ENCODE measurements at places on chromosomes 6 and 20. TPM values are rescaled to one million over a fixed set of nuclear protein-coding genes. Genes with fewer than 3 reads are reported as not detected.

The SGK2 gene
- total RNA-seq, result 0.48 TPM

The TXLNB gene
- total RNA-seq, result 0.62 TPM

The SYCP2 gene
- 15.0 TPM for total RNA-seq

The CPXM1 gene
- total RNA-seq, result 0.31 TPM

The TP53TG5 gene
- total RNA-seq, result not detected

The HSPA12B gene
- total RNA-seq, result not detected

The HMGN4 gene
- 83.1 TPM for total RNA-seq

The SFTA2 gene
- total RNA-seq, result not detected

DNA sequence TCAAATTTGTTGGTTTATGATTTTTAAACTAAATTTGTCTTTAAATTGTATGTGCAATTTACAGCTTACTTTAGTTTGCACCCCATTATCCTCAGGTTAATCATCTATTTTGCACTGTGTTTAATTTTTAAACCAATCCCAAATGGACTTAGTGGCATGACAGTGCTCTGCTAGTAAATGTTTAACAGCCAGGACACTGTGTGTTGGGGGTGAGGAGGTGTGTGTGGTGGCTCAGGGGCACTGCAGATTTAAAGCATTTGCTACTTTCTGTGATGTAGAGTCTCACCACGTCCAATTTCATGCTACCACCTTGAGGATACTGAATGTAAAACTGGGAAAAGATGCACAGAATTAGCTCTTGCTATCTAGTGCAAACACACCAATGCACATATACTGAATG lies 225.7 kb downstream of the HAO1 start:
- H3K27me3 ChIP-seq, result no peaks in the 10 kb centered on the region
- no peak for DNase-seq
- H3K4me3 ChIP-seq, result no peak overlapping the region
- H3K4me1 ChIP-seq, result no peaks in the 10 kb centered on the region
- no peak overlapping the region for H3K27ac ChIP-seq

- no peak for DNase-seq
- H3K4me1 ChIP-seq, result peaks cover 5% of the 10 kb centered on the region
Observed at GRCh38 chr6:24743265-24743943, 24.4 kb upstream of the C6orf62 start.

GRCh38 chr20:59888050-59888449 lies 45.4 kb downstream of the SYCP2 start:
- peaks cover 2% of the 10 kb centered on the region for H3K27me3 ChIP-seq
- peaks cover 3% of the 10 kb centered on the region for H3K36me3 ChIP-seq
- no peak for DNase-seq
- H3K27ac ChIP-seq, result no peak overlapping the region
- no peaks in the 10 kb centered on the region for H3K4me1 ChIP-seq
- H3K4me3 ChIP-seq, result no peak overlapping the region

GRCh38 chr20:17794400-17794799 lies 94.6 kb downstream of the BANF2 start:
- no peaks in the 10 kb centered on the region for H3K36me3 ChIP-seq
- no peak overlapping the region for H3K27ac ChIP-seq
- no peak overlapping the region for H3K4me3 ChIP-seq
- peaks cover 2% of the 10 kb centered on the region for H3K4me1 ChIP-seq

GRCh38 chr6:52612336-52613054 lies 35.6 kb upstream of the TRAM2 start:
- H3K4me3 ChIP-seq, result no peak overlapping the region
- no peaks in the 10 kb centered on the region for H3K36me3 ChIP-seq
- no peaks in the 10 kb centered on the region for H3K4me1 ChIP-seq
- H3K27ac ChIP-seq, result no peak overlapping the region

- H3K27me3 ChIP-seq, result no peaks in the 10 kb centered on the region
- H3K4me3 ChIP-seq, result peak overlapping the region; percentile 63
- peak overlapping the region; percentile 85 for H3K27ac ChIP-seq
- DNase-seq, result no peak
Observed at GRCh38 chr6:159056432-159056831, 11.6 kb upstream of the TAGAP start.

- peaks cover 12% of the 10 kb centered on the region for H3K4me1 ChIP-seq
- no peak overlapping the region for H3K27ac ChIP-seq
- DNase-seq, result no peak
- H3K36me3 ChIP-seq, result peaks cover 31% of the 10 kb centered on the region
- H3K27me3 ChIP-seq, result no peaks in the 10 kb centered on the region
- H3K4me3 ChIP-seq, result no peak overlapping the region
Observed at GRCh38 chr6:111580401-111580800, 25.3 kb downstream of the TRAF3IP2 start.

DNA sequence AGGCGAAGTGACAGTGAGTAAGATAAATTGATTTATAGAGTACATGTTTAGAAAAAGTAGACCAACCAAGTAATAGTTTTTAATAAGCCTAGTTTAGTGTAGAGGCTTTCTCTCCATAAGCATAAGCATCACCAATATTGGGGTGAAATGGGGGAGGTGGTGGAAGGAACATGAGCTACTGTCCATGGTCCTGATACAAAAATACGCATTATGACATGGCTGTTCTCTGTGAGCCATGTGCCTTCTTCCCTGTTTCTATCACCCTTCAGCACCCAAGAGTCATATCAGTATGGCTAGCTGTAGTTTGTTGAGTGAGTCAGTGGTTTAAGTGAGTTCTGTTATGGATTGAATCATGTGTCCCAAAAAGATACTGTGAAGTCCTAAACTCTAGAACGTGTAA lies 150.8 kb downstream of the EDN1 start:
- H3K4me1 ChIP-seq, result peaks cover 5% of the 10 kb centered on the region
- no peak overlapping the region for H3K4me3 ChIP-seq
- H3K27ac ChIP-seq, result no peak overlapping the region
- H3K27me3 ChIP-seq, result peaks cover 10% of the 10 kb centered on the region

- peaks cover 68% of the 10 kb centered on the region for H3K27me3 ChIP-seq
- H3K36me3 ChIP-seq, result peaks cover 2% of the 10 kb centered on the region
- H3K27ac ChIP-seq, result no peak overlapping the region
- H3K4me3 ChIP-seq, result peak overlapping the region; percentile 80
- H3K4me1 ChIP-seq, result peaks cover 27% of the 10 kb centered on the region
Observed at GRCh38 chr20:2801286-2801728, 880 bp upstream of the CPXM1 start.

DNA sequence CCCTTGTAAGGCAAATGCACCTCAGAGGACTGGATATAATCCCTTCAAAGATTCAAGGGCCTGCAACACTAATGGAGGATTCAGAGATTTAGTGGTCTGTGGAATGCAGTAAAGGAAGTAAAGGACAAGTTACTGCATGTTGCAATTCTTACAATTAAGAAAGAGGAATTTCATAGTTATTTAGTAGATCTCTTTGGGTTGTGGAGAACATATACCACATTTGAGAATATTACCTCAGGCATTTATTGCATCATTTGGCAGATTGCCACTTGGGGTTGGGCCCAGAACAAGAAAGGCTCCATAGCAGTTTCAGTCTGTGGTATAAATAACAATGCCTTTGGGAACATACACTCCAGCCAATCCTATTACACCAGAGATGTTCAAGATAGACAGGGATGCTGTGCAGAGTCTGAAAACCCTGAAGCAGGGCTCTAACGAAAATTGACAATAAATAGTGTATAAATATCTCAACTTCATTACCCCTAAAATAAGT lies 20.9 kb upstream of the EPM2A start:
- peaks cover 9% of the 10 kb centered on the region for H3K27me3 ChIP-seq
- H3K4me3 ChIP-seq, result no peak overlapping the region
- no peak for DNase-seq

DNA sequence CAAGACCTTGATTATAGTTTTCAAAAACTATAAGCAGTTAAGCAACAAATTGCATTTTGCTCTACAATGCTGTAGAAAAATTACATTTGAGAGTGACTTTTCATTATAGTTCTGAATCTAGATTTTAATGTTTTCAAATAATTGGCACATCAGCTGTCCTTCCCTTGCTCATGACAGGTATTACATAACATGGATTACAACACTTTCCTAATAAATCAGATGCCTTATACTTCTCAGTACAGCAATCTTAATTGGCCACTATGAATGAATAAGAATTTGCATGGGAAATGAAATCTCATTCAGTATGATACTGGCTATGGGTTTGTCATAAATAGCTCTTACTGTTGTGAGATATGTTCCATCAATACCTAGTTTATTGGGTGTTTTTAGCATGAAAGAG lies 29.9 kb downstream of the HSF2 start:
- peaks cover 6% of the 10 kb centered on the region for H3K4me1 ChIP-seq
- H3K4me3 ChIP-seq, result no peak overlapping the region
- no peak overlapping the region for H3K27ac ChIP-seq

DNA sequence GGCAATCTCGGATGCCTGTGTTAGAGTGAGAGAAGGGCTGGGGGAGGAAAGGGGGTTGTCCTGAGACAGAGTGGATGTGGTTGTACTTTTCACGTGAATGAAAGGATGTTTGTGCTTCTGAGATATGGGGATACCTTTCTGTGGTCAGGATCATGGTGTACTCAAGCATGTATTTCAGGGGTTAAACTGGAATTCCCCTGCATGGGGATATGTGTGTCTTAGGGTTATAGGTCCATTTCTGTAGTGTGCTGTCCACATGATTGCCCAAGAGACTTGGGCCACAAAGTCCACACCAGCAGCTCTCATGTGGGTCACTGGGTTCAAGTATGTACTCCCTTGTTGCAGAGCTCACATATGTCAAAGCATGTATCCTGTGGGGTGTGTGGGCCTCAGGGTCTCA lies 10.5 kb downstream of the SYNGAP1 start:
- H3K36me3 ChIP-seq, result peaks cover 12% of the 10 kb centered on the region
- peak overlapping the region; percentile 87 for H3K27ac ChIP-seq
- H3K4me1 ChIP-seq, result peaks cover 60% of the 10 kb centered on the region

GRCh38 chr6:71486461-71486860 lies 197.8 kb downstream of the OGFRL1 start:
- no peaks in the 10 kb centered on the region for H3K36me3 ChIP-seq
- no peak for DNase-seq
- H3K27me3 ChIP-seq, result peaks cover 2% of the 10 kb centered on the region
- H3K4me1 ChIP-seq, result no peaks in the 10 kb centered on the region
- no peak overlapping the region for H3K27ac ChIP-seq

GRCh38 chr20:31260326-31260932 lies 3.0 kb downstream of the DEFB115 start:
- H3K36me3 ChIP-seq, result no peaks in the 10 kb centered on the region
- no peaks in the 10 kb centered on the region for H3K4me1 ChIP-seq
- DNase-seq, result no peak
- H3K27me3 ChIP-seq, result no peaks in the 10 kb centered on the region
- no peak overlapping the region for H3K4me3 ChIP-seq

GRCh38 chr6:17768881-17769280 lies 62.2 kb upstream of the NUP153 start:
- no peak for DNase-seq
- H3K4me3 ChIP-seq, result no peak overlapping the region
- H3K27ac ChIP-seq, result no peak overlapping the region
- H3K4me1 ChIP-seq, result no peaks in the 10 kb centered on the region
- peaks cover 33% of the 10 kb centered on the region for H3K27me3 ChIP-seq

GRCh38 chr6:54335871-54336270 lies 27.6 kb downstream of the TINAG start:
- no peaks in the 10 kb centered on the region for H3K4me1 ChIP-seq
- DNase-seq, result no peak
- H3K36me3 ChIP-seq, result no peaks in the 10 kb centered on the region
- no peak overlapping the region for H3K27ac ChIP-seq

- no peak for DNase-seq
- no peaks in the 10 kb centered on the region for H3K36me3 ChIP-seq
- H3K4me3 ChIP-seq, result no peak overlapping the region
- no peak overlapping the region for H3K27ac ChIP-seq
- H3K4me1 ChIP-seq, result peaks cover 1% of the 10 kb centered on the region
- peaks cover 2% of the 10 kb centered on the region for H3K27me3 ChIP-seq
Observed at GRCh38 chr6:163263196-163263595, 151.3 kb upstream of the QKI start.

DNA sequence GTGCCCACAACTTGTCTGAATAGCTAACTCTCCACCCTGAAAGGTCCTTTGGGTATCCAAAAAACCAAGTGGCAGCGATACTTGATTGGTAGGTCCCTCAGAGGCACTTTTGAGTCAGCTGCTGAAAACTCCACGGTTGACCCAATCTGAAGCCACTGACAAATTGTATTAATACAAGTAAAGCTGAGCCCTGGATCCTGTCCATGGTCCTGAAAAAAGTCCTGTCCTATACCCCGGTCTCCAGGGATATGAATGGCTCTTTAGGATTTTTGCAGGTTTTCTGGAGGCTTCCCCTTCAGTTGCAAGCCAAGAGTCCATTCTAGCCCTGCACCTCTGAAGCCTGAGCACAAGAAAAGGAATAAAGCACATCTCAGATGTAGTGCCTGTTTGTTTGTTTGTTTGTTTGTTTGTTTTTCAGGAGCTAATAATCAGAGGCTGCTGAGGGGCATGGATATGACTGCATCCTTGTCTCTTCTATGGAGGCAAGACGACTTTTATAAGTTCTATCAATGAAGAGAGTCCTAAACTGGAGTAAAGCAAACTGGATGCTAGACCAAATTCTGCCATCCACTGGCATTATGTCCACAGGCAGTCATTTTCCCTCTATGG lies 1.7 kb upstream of the SLC12A5 start:
- H3K27ac ChIP-seq, result no peak overlapping the region
- no peak for DNase-seq
- H3K27me3 ChIP-seq, result peaks cover 43% of the 10 kb centered on the region
- H3K4me3 ChIP-seq, result no peak overlapping the region

GRCh38 chr20:57849521-57850215 lies 139.9 kb upstream of the PMEPA1 start:
- peaks cover 4% of the 10 kb centered on the region for H3K27me3 ChIP-seq
- no peak for DNase-seq
- no peak overlapping the region for H3K27ac ChIP-seq
- H3K36me3 ChIP-seq, result no peaks in the 10 kb centered on the region
- H3K4me1 ChIP-seq, result no peaks in the 10 kb centered on the region

- no peak overlapping the region for H3K27ac ChIP-seq
- H3K4me1 ChIP-seq, result peaks cover 20% of the 10 kb centered on the region
- H3K27me3 ChIP-seq, result peaks cover 2% of the 10 kb centered on the region
- H3K36me3 ChIP-seq, result no peaks in the 10 kb centered on the region
Observed at GRCh38 chr6:36621371-36621855, 27.3 kb downstream of the SRSF3 start.

Data from activated naive CD8-positive, alpha-beta T cell treated with anti-CD3 and anti-CD28 coated beads, Interleukin-2, amount 10 ng/mL, durations not matched to agents 7 days and 5 days (primary cell).